ENCODE measurements at places on chromosomes 11 and 22. TPM values are rescaled to one million over a fixed set of nuclear protein-coding genes. Genes with fewer than 3 reads are reported as not detected.
A peak's percentile ranks its signal among the peaks of the same experiment; 100 is the strongest.

The PKP3 gene
- total RNA-seq: 4.6 TPM

- no peak overlapping the region for H3K27ac ChIP-seq
- no peaks in the 10 kb centered on the region for H3K4me1 ChIP-seq
- no peaks in the 10 kb centered on the region for H3K36me3 ChIP-seq
Observed at GRCh38 chr22:46995501-46996360, 233.3 kb downstream of the TBC1D22A start.

DNA sequence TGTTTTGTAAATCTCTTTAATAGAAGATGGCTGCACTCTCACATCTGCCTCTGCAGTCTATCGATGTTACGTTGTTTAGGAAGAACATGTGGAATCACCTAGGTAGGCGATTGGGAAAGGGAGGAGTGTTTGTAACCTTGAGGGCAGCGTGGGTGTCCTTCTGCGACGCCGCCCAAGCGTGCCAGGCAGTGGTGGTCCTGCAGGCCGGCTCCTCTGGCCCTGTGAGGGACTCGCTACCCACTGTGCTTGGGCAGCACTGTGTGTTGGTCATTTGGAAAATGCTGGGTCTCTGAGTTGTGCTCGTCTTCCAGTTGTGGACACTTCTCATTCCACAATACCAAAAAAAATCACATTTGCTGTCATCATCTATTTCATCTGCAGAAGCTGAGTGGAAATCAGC is 29.1 kb downstream of the CTTN start:
- H3K27me3 ChIP-seq: no peaks in the 10 kb centered on the region
- peak overlapping the region; percentile 31 for H3K27ac ChIP-seq
- peaks cover 34% of the 10 kb centered on the region for H3K4me1 ChIP-seq

The OR2AG2 gene
- total RNA-seq: not detected

DNA sequence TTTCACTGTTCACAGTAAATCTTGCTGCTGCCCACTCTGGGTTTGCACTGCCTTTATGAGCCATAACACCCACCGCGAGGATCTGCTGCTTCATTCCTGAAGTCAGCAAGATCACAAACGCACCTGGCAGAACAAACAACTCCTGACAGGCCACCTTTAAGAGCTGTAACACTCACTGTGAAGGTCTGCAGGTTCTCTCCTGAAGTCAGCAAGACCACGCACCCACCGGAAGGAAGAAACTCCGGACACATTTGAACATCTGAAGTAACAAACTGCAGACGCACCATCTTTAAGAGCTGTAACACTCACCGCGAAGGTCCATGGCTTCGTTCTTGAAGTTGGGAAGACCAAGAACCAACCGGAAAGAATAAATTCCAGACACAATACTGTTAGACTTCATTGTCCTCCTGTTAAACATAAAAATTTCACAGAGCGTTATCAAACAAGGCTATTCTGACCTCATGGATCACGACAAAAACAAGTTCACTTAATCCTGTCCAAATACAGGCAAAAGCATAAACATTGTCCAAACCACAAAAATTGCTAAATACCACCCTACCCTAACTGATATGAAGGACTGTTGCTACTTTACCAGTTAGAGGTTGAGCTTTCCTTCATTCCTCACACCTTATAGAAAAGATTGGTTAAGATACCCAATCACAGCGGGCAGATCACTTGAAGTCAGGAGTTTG is 3.0 kb upstream of the CCDC117 start:
- no peak overlapping the region for H3K4me3 ChIP-seq
- H3K27ac ChIP-seq: no peak overlapping the region
- H3K4me1 ChIP-seq: no peaks in the 10 kb centered on the region

DNA sequence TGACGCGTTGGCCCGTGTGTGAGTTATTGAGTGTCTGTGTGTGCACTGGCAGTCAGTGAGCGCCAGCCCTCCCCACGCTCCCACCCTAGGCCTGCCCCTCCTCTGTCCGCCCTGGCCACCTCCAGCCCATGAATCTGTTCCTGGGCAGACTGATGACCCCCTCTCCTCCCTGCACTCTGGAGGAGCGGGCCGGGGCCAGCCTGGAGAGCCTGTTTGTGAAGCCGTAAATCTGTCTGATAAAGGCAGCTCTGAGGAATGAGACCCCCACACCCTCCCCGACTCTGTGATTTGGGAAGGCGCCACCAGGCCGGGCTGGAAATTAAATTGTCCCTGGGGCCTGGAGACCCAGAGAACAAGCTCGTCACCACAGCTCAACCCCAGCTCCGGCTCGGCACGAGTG is 8.6 kb downstream of the TSSC4 start:
- H3K36me3 ChIP-seq: no peaks in the 10 kb centered on the region
- H3K27ac ChIP-seq: no peak overlapping the region
- H3K27me3 ChIP-seq: no peaks in the 10 kb centered on the region
- H3K4me3 ChIP-seq: no peak overlapping the region
- no peaks in the 10 kb centered on the region for H3K4me1 ChIP-seq

The SELENOO gene
- total RNA-seq: 36.1 TPM

- no peaks in the 10 kb centered on the region for H3K27me3 ChIP-seq
- H3K27ac ChIP-seq: peak overlapping the region; percentile 95
- H3K4me1 ChIP-seq: no peaks in the 10 kb centered on the region
Observed at GRCh38 chr22:49964136-49965090, 3.8 kb downstream of the PIM3 start.

The CASP5 gene
- total RNA-seq: not detected

DNA sequence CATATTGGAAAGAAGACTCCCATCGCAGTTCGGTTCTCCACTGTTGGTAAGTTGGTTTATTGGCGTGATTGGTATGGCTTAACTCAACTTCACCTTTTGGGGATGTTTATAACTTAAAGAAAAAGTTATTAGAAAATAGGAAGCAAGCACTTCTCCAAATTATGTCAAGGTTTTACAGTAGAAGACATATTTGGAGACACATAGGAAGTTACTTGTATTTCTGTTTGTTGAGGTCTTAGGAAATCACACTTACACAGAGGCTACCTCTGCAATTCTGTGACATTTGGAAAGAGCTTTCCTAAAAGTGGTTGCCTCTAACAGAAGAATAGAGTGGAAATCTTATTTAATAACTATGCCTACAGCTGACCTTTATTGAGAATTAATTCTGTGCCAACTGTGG is 12.3 kb downstream of the CAT start:
- H3K4me1 ChIP-seq: no peaks in the 10 kb centered on the region
- H3K27me3 ChIP-seq: no peaks in the 10 kb centered on the region
- H3K36me3 ChIP-seq: no peaks in the 10 kb centered on the region
- H3K4me3 ChIP-seq: no peak overlapping the region
- DNase-seq: no peak
- H3K27ac ChIP-seq: no peak overlapping the region

DNA sequence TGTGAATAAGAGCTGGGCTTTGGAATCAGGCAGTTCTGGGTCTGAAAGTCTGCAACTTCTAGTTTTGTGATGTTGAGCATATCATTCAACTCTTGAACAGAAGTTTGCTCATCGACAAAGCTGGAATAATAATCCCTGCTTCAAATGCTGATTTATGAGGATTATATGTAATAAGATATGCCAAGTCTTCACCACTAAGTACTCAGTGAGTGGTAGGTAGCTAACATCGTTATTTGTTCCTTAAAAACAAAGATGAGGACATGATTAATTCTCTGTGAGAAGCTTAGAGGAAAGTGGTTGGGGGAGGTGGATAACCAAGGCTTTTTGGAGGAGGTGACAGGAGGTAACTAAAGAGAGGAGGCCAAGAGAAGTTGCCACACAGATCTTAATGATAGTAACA is 96.5 kb downstream of the ME3 start:
- H3K36me3 ChIP-seq: no peaks in the 10 kb centered on the region
- no peaks in the 10 kb centered on the region for H3K27me3 ChIP-seq
- DNase-seq: no peak
- H3K27ac ChIP-seq: no peak overlapping the region
- peaks cover 16% of the 10 kb centered on the region for H3K4me1 ChIP-seq
- H3K4me3 ChIP-seq: no peak overlapping the region

DNA sequence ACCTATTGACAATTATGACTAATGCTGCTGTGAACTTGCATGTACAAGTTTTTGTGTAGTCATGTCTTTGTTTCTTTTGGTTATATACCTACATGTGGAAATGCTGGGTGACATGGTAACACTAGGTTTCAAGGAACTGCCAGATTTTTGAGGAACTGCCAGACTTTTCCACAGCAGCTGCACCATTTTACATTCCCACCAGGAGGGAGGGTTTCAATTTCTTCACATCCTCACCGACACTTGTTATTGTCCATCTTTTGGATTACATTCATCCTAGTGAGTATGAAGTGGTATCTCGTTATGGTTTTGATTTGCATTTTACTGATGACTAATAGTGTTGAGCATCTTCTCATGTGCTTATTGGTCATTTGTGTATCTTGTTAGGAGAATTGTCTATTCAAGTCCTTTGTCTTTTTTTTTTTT is 13.3 kb downstream of the CLDN5 start:
- no peak overlapping the region for H3K27ac ChIP-seq
- no peaks in the 10 kb centered on the region for H3K27me3 ChIP-seq
- no peaks in the 10 kb centered on the region for H3K36me3 ChIP-seq
- H3K4me3 ChIP-seq: no peak overlapping the region

DNA sequence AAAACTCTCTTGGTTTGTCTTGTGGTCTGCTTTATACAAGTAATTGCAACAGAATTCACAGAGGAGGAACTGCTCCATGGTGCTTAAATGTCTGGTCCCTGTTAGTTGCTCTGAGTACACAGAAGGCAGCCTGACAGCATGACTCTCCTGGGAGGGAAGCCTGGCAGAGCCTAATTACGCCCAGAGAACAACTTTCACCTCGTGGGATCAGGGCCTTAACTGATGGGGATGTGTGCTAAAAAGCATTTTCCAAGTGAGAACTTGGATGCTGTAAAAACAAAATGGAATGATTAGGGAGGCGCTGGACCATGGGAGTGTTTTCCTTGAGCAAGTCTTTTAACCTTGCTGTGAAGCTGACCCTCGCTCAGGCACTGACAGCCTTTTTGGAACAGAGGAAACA is 154.0 kb upstream of the TENM4 start:
- H3K36me3 ChIP-seq: no peaks in the 10 kb centered on the region
- no peak overlapping the region for H3K27ac ChIP-seq

DNA sequence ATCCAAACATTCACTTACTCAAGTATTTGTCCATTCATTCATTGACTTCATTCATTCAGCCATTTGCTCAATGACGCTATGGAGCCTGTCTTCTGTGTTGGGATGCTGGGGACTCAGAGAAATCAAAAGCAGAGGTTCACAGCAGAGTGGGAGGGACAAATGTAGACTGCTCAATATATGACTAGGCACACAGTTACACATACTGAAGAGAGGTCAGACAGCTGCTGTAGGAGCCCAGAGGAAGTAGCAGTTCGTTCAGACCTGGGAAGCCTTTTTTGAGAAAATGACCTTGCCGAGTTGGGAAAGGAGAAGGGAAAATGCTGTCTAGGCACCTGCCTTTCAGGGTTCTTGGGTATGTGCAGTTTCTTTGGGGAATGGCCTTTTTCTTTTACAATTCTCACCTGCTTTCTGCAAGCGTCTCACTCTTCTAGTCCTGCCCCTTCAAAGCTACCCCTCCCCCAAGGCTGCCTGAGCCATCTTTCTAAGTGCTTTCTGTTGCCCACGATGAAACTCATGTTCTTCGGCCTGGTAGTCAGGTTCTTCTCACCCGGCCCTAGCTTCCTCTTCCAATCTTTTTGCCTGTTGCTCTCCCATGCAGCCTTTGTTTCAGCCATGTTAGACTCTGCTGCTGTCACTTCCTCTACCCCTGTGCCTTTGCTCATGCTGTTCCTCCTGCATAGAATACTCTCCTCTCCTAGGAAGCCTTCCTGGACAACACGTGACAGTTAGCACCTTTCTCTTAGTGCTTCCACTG is 4.2 kb upstream of the UVRAG start:
- no peaks in the 10 kb centered on the region for H3K27me3 ChIP-seq
- no peaks in the 10 kb centered on the region for H3K4me1 ChIP-seq
- DNase-seq: no peak
- H3K27ac ChIP-seq: no peak overlapping the region

- peaks cover 59% of the 10 kb centered on the region for H3K4me1 ChIP-seq
- H3K36me3 ChIP-seq: peaks cover 37% of the 10 kb centered on the region
- no peaks in the 10 kb centered on the region for H3K27me3 ChIP-seq
- no peak for DNase-seq
- H3K27ac ChIP-seq: no peak overlapping the region
Observed at GRCh38 chr22:38867124-38867455, 4.9 kb downstream of the CBX6 start.

DNA sequence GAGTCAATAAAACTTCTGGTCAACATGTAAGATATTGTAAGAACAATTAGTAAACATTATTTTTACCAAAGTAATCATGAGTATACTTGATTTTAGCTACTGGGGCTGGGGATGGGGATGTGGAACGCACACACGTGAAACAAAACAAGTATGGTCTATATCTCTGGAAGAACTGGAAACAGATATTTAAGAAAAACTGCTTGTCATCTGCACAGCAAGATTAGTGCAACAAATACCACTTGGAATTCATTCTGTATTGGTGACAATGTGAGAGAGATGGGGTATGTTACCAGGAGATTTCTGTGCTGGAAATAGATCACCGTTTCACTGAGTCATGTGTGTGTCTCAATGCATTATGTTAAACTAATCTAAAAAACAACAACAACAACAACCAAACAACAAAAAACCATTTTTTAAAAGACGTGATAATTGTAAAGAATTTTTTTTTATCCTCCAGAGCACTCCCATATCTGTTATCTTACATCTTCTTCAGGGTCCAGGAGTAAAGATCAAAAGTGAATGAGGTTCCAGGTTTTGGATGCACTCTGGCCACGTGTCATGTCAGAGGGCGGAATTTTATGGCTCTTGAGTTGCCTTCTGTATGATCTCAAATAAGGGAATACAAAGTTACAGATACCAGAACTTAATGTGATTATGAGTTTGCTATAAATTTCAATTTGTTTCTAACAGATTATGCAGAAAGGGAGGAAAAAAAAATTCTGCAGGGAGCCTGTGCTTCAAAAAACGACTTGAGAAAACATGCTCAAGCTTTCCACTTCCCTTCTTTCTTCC is 153.0 kb downstream of the BBOX1 start:
- H3K27me3 ChIP-seq: no peaks in the 10 kb centered on the region
- no peaks in the 10 kb centered on the region for H3K36me3 ChIP-seq
- H3K4me1 ChIP-seq: no peaks in the 10 kb centered on the region
- DNase-seq: no peak
- no peak overlapping the region for H3K27ac ChIP-seq
- no peak overlapping the region for H3K4me3 ChIP-seq

- no peak overlapping the region for H3K27ac ChIP-seq
- no peaks in the 10 kb centered on the region for H3K27me3 ChIP-seq
- H3K36me3 ChIP-seq: no peaks in the 10 kb centered on the region
- no peak for DNase-seq
Observed at GRCh38 chr11:132245403-132246385, 875.3 kb downstream of the NTM start.

The PCF11 gene
- 88.5 TPM for total RNA-seq

The JAM3 gene
- 110 TPM for total RNA-seq
